ENCODE measurements at places on chromosomes 11 and 22.
A peak's percentile ranks its signal among the peaks of the same experiment; 100 is the strongest.

DNA sequence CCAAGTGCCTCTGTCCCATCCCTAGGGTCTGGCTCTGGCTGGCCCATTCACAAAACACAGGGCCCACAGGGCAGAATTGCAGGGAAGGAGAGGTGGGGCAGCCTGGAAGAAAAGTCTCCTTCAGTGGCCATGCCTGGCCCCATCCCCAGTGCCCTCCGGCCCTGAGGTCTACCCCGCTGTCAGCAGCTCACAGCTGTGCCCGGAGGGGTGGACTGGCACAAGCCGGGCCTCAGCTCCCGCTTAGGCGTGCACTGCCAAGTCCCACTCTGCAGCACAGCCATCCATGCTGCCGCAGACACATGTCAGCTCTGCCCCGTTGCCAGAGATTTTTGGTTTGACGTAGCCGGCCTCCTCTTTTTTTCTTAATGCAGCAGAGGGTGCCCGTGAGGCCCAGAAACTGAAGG is 3.9 kb upstream of the SCN2B start:
- DNase-seq = peak; percentile 80

DNA sequence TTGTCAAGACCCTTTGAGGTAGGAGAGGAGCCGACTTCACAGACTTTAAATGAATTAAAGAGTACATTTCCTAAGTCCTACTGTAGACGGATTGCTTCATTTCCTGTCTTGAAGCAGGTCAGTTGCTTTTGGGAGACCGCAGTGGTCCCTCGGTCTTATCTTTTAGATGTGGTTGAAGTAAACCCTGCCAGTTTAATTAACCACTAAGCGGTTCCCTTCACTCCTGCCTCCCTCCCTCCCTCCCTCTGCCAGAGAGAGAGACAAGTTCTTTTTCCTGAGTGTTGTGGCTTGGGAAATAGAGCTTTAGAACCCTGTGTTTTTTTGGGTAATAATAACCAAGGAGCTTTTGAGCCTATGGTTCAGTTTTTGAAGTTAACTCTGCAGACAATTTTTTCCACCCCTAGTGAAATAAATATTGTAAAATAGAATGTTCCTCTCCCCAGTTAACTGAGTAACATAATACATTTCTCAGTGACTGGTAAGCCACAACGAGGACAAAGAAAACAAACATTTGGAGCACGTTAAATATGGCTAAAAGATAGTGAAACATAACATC is 147.5 kb downstream of the LDLRAD3 start:
- DNase-seq = peak; percentile 98

DNA sequence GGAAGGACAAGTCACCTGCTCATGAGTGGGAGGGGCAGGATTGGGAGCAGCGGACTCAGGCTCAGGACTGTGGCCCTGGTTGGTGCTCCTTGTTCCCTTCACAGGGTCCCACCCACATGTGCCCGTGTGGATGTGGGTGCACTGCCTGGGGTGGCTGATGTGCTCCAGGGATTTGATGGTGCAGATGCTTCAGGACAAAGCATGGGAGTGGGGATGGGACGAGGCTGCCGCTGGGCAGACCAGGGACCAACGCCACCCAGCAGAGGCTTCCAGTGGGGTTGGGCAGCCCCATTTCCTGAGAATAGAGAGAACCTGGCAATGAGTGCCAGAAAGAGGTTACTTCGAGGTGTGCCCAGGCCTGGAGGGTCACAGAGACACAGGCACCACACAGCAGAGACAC is 65.5 kb upstream of the IGLL5 start:
- DNase-seq = no peak

DNA sequence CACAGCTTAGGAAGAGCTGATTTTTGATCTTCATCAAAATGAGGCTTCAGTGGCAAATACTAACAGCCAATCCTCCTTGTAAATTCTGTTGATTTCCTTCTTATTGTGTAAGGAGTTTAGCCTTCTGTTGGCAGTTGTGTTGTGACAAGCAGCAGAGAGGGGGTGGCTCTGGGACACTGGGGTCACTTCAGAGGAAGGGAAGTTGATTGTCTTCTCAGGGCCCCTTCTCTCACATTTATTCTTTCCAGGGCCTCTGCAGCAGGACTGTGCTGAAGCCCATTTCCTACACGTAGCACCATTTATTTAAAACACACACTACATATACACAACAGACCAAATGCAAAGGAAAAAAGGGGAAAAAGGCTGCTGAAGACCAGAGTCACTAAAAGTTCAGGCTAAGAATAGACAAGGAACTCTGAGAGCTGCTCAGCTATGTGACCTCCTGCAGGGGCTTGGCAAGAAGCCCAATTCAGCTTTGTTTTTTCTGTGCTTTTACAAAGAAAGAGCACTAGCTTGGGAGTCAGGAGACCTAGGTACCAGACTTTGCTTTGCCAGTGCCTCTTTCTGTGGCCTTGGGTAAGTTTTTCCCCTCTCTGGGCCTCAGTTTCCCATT is 28.3 kb upstream of the UPB1 start:
- peak; percentile 54 for DNase-seq

DNA sequence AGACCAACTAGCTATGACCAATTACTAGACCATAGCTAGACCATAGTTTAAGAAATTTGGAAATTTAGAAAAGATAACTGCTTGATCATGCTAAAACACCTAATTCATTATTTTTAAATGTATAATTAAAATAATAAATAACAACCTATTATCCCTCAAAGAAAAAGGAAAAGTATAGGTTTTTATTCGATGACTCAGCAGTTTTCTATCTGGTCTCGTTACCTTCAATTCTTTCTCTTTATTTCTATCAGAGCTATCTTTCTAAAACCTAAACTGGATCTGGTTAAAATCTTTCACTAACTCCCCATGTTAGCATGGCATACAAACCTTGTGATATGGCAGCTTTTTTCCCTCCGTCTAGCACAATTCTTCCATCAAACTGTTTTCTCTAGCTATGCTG is 27.3 kb downstream of the CSTPP1 start:
- DNase-seq = no peak

DNA sequence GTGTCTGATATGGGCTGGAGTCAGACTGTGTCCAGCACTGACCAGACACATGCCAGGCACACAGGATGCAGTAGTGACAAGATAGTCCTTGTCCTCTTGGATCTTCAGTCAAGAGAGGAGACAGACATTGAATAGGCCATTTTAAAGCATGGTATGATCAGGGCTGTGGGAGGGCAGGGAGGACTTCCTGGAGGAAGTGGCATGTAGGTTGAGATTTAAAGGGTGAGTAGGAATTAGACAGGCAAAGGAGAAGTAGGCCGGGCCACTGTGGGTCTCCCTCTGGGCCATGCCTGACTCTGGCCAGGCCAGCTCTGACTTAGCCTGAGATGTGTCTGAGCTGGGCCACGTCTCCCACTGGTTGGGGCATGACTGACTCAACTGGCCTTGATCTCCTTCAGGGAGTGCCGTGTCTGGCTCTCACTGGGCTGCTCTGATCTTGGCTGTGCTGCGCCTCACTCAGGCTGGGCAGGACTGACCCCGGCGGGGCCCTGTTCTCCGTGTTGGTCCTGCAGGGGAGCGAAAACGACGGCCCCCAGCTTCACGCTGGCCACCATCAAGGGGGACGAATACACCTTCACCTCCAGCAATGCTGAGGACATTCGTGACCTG is 71.2 kb downstream of the MYO7A start:
- no peak for DNase-seq

GRCh38 chr11:124842305-124842704 is 22.9 kb upstream of the ROBO3 start:
- DNase-seq = no peak

DNA sequence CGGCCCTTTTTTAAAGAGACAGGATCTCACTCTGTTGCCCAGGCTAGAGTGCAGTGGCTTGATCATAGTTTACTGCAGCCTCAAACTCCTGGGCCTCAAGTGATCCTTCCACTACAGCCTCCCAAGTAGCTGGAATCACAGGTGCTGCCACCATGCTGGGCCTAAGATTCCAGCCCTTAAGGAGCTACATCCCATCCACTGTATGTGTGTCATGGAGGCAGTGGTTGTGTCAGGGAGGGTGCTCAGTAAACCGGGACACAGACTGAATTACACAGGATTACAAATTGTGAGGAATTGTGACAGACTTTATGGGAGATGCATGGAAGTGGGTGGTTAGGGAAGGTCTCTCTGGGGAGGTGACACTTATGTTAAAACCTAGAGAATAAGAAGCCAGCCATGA is 2.1 kb upstream of the PPIL2 start:
- no peak for DNase-seq

DNA sequence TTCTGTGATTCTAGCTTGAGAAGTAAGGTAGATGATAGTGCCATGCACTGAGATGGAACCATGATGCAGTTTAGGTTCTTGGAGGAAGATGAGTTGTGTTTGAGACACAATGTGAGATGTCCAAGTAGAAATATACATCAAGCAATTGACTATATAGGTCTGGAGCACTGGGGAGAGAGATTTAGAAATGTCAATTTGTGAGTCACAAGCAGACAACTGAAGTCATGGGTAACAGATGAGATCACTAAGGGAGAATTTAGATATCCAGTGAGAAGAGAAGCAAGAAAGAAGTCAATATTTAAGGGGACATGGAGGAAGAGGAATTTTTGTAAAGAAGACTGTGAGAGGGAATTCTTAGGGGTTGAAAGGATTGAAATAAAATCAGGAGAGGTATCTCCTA is 65.1 kb upstream of the RRAS2 start:
- DNase-seq = no peak

GRCh38 chr11:1194231-1194976 is 28.5 kb upstream of the MUC5B start:
- DNase-seq = no peak

DNA sequence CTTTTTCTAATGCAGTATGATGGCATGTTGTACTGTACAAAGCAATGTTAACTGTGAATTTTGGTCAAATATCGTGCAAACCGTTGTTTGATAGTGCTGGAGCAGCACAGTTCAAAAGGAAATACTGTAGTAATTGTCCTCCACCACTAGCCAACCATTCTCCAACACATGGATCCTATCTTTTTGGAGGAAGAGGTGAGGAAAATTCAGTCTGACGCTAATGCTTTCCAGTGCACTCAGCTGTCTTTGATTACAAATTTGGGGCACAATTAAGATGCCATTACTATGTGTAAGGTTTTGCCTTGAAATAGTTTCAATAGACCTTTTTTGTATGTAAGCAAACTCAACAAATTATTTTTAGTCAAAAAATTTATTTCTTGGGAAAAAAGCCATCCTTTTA is 240.5 kb upstream of the CCDC179 start:
- DNase-seq = no peak

GRCh38 chr11:23569547-23569946 is 709.3 kb upstream of the CCDC179 start:
- DNase-seq = peak; percentile 20

DNA sequence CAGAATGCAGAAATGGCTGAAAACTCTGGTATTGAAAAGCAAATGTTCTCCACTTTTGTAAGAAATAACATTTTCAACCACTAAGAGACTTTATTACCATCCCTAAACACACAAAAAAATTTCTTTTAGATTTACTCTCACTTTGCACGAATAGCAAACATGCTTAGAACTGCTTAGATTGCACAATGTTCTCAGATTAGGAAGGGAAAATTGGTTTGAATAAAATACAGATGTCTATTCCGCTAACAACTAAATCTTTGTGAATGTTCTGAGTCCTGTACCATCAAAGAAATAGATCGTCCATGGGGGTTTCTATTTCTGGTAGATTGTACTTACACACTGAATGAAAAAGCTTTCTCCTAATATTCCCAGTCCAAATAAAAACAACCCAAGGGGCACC is 40.1 kb downstream of the BDNF start:
- no peak for DNase-seq

DNA sequence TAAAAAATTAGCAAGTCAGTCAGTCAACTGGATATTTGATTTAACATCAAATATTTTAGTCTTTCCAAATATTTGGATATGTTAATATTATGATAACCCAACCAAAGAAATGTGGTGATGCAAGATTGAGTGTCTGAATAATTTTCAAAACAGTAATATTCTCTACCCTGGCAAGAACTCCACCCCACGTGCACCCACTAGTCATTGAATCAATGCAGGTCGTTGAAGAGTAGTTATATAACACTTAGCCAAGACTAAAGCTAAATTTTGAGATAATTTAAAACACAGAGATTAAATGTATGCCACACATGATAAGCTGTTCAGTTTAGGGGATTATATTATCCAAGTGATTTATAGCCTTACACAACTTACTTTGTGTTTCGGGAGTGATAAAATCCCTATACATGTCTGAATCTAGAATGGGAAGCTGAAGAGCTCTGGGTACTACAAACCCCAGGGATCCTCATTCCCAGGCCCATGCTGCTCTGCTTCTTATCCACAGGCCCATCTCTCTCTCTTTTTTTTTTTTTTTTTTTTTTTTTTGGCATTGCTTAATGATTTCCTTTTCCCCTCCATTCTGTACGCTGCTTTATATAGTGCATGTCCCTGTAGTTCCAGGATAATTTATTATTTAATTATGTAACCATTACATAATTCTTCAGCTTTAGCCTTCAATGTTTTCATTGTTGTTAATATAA is 392.9 kb downstream of the NTM start:
- DNase-seq = no peak

Measured in hematopoietic multipotent progenitor cell treated with erythropoietin and hydrocortisone succinate and interleukin-3 and kit ligand, for 4 days (in vitro differentiated cells).